Motor neuron (in vitro differentiated cells): ENCODE measurements at places on chromosomes 16 and 17. TPM values are rescaled to one million over a fixed set of nuclear protein-coding genes. Genes with fewer than 3 reads are reported as not detected.
A peak's percentile ranks its signal among the peaks of the same experiment; 100 is the strongest.

DNA sequence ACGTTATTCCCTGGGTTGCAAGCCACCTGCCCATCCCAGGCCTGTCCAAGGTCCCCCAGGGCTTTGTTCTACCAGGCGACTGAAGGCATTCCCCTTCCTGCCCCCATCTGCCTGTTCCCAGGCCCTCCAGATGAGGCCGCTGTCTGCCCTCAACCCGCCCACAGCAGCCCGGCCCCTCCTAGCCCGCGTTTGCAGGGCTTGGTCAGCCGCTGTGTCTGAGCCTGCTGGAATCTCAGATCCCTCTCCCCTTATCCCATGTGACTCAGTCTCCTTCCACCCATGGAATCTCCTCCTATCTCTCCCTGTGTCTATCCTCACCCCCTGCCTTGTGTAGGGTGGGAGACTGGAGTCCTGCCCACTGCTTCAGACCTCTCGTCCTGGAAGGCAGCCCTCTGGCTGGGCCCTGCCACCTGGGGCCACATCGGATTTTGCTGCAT is 186.0 kb upstream of the TNRC6C start:
- peak; percentile 92 for ATAC-seq

DNA sequence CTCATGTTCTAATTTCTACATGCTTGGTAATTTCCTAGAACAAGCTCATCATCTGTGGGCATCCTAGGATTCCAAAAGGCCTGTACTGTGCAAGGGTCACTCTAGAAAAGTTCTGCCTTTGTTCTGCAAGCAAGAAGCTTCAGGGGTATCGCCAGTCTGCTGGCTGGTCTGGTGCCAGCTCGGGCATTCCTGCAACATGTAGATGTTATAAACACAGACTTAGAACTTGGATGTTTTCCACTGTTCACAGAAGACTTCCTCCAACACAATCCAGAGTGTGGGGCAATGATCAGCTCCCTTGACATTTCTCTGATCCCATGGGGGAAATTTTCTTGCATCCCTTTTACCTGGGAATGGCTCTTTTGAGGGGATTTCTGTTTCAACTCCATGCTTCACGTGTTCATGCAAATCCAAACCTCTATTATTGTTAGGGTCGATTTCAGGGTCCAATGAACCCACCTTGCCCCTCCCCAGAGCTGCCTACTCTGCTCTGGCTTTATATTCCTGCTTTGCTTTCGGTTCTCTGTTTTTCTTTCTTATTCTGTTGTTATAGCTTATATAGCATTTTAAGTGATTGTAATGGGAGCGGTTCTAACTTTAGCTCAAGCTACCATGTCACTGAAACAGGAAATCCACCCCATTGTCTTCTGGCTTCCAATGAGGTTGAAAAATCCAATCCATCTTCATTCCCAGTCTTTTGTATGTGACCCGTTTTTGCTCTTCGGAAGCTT is 25.3 kb downstream of the UBE2O start:
- no peak for ATAC-seq

DNA sequence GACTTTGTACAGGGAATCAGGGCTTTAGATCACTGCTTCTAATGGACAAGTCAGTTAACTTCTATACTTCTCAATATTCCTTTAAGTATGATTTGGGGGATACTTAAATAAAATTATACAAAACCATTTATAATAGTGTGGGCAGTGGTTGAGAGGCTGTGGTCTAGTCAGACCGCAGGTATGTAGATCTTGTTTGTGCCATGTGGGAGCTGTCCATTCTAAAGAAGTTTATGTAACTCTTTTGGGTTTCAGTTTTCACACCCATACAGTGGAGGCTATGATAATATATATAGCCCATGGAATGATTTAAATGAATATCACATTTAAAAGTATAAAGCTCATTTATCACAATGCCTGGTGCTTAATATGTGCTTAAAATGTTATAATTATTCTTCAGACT is 654.3 kb upstream of the KIF2B start:
- ATAC-seq = no peak

GRCh38 chr16:67163999-67164558 is 466 bp upstream of the HSF4 start:
- ATAC-seq = no peak

GRCh38 chr17:73611630-73612029 is 32.6 kb downstream of the SDK2 start:
- no peak for ATAC-seq

- no peak for ATAC-seq
Observed at GRCh38 chr17:7755095-7755890, 37.7 kb downstream of the DNAH2 start.

DNA sequence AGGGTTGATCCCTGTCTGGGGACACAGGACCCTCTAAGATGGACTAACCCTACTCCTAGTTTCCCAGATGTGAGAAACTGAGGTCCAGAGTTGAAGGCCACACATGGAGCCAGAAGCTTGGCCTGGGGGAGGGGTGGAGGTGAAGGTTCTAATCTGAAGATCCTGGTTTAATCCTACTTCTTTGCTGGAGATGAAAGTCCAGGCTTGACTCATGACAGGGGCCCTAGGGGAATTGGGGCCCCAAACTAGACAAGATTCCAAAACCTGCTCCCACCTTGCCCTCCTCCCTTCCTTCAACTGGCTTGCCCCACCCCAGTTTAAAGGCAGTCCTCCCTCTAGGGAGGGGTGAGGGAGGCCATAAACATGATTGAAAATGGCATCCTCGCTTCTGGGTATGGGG is 21.6 kb downstream of the IGF2BP1 start:
- no peak for ATAC-seq

DNA sequence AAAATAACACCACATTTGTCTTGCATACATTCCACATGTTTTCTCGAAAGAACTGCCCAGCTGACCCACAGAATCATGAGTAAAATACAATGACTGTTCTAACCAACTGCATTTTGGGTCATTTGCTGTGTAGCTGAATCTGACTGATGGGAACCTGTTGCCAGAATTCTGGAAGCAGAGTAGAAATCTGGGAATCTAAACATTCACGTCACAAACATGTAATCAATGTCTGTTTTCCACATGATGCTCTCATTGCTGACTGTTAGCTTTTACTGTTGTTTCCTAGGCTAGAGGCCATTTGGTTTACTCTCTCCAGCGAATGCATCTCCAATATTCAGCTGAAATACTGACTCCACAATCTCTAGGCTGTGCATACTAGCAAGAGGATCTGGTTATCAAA is 710.1 kb downstream of the KCNJ2 start:
- ATAC-seq = no peak

- ATAC-seq = no peak
Observed at GRCh38 chr17:58593123-58593522, 78.7 kb upstream of the MTMR4 start.

- ATAC-seq = no peak
Observed at GRCh38 chr17:15134363-15134762, 130.8 kb downstream of the PMP22 start.

- ATAC-seq = no peak
Observed at GRCh38 chr17:42178817-42179216, 2.1 kb downstream of the KCNH4 start.

DNA sequence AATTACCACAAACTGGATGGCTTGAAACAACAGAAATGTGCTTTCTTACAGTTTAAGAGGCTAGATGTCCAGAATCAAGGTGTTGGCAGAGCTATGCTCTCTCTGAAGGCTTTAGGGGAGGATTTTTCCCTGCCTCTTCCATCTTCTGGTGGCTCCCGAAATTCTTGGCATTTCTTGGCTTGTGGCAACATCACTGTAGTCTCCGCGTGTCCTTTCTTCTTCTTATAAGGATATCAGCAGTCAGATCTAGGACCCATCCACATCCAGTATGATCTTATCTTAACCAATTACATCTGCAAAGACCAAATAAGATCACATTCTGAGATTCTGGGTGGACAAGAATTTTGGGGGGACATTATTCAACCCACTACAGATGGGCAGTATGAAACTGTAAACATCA is 119.2 kb upstream of the PMFBP1 start:
- peak; percentile 22 for ATAC-seq

DNA sequence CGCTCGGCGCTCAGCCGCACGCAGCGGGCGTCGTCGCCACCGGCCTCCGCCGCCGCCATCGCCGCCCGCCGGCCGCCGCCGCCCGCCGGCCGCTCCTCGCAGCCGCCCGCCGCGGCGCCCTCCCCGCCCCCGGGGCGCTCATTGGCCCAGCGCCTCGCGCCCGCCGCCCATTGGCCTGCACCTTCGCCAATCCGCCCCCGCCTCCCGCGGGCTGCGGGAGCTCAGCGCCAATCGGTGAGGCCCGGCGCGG is at the start of gene PGP:
PGP (minus strand) TSS at position 122 of the 250 bp plus-strand sequence; CDS start at position 59, 63 bp downstream.
- no peak for ATAC-seq

DNA sequence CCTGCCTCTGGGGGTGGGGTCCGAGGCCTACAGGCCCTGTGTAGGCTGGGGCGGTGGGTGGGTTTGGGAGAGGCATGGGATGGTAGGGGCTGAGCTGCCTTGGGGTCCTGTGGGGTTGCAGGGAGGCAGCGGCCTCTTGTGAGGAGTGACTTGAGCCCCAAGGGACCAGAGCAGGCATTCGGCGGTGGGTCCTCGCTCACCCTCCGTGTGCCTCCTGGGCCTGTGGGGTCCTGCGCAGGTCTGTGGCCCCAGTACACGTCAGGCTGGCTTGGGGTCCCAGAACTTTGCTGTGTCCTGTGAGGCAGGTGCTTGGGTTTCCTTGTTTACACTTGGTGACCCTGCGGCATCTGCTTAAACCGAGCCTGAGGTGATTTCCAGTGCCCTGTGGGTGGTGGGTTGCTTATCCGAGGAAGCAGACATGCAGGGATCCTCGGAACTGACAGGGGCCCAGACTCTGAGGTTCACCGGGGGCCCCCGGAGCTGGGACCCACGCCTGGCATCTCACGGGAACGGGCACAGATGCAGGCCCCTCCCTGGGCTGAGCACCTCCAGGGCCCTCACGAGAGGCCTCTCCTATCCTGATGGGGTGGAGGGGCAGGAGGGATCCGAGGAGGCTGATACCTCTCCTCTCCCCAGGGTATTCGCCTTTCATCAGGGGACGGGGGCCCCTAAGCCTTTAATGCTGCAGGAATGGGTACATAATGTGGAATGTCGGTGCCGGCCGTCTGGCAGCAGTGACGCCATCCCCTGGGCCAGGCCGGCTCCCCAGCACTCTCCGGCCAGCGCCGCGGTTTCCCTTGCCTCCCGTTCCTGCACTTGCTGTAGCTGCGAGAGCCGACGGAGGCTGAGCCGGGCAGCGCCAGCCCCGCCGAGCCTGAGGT is 7.7 kb downstream of the METRNL start:
- no peak for ATAC-seq

DNA sequence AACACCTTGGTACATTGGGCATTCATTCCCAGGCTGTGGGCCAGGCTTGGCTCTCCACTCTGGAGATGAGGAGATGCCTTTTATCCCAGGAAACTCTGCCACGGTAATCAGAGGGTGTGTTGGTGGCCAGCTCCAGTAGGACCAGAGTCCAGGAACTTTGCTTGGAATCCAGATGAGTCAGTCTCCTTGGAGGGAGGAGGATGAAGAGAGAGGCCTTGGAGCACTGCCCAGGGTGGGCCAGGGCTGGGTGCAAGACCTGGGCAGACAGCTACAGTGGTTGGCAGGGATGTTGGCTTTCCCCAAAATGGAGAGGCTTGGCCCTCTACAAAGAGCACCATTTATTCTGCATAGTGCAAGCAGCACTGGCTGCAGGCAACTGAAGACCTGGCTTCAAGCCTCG is 209.0 kb downstream of the RGS9 start:
- ATAC-seq = no peak

- ATAC-seq = no peak
Observed at GRCh38 chr16:51095890-51096626, 55.0 kb downstream of the SALL1 start.

DNA sequence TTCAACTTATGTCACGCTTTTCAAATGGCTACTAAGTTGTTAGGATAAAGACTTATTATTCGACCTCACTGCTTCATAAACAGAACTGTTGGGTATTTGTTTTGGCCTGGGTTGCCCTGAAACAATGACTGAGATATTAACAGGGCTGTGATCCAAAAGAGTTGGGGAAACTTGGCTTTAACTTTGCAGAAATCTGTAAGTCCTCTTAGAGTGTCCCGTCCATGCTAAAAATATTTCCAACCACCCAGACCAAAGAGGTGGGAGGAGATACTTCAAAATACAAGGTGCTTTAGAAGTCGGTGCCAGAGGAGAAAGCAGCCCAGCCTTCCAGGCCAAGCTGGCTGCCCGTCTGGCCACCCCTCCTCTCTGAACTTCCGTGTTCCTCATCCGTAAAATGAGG is 16.1 kb upstream of the SPATA32 start:
- no peak for ATAC-seq

DNA sequence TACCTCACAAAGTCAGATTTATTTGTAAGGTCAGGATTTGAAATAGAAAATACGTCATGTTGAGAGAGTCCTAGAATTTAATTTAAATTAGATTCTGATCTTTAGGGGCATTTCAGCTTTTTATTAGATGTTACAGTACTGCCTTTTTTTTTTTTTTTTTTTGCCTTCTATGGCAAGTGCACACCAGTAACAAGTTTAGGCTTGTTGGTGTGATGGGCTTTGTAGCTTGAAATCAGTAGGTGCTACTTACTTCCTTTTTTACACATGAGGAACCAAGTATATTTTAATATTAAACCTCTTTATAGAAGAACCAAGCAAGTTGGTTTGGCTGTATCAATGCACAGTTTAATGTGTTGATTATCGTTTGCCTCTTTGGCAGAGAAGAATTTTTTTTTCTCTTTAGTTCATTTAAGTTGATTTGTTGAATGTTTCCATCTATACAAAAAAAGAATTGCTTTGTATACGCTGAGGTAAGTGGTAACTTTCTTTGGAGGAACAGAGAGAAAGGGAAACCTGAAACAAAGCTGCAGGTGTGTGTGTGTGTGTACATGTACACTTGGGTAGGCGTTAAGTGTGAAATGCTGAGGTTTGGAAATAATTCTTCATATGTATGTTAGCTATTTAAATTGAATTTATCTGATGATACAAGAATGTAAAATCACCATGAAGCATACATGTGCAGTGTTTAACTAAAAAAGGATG is 15.7 kb downstream of the RBL2 start:
- ATAC-seq = no peak

The SOCS7 gene
- total RNA-seq = 18.6 and 19.5 TPM in 2 replicates

The MYL11 gene
- not detected in 2 replicates for total RNA-seq

The KRTAP2-1 gene
- total RNA-seq = 1.0 TPM in 1 of 2 replicates, not detected in the other

The CDH5 gene
- 0.27 and 0.42 TPM in 2 replicates for total RNA-seq

The GP1BA gene
- 1.1 and 1.3 TPM in 2 replicates for total RNA-seq

The SCN4A gene
- 1.1 and 1.4 TPM in 2 replicates for total RNA-seq

The SGSM2 gene
- total RNA-seq = 46.9 TPM in 2 replicates
